ENCODE measurements at places on chromosomes 7 and 10. TPM values are rescaled to one million over a fixed set of nuclear protein-coding genes. Genes with fewer than 3 reads are reported as not detected.

Gene SLC39A12
- not detected for total RNA-seq

Gene ZNF680
- 22.1 TPM for total RNA-seq

Gene ARMS2
- total RNA-seq = not detected

Gene ZNF365
- 0.74 TPM for total RNA-seq

Gene TAS2R41
- not detected for total RNA-seq

Gene NUTM2E
- total RNA-seq = not detected

Gene UTF1
- not detected for total RNA-seq

Gene GIMAP5
- 24.1 TPM for total RNA-seq

DNA sequence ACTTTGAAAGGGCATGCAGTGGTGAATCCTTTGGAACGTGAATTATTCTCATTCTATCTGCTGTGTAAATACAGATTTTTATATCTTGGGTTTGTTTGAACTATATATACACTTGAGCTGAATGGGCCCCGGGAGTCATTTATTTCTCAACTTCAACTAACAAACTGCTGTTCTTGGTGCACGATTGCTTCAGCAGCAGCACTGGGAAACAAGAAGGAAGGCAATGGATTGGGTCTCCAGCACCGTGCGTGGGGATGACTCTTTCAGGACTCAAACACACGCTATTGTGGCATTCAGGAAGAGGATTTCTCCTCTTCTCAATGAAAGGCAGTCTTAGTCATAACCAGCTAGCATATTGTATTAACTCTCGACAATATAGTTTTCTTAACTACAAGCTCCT is 226.0 kb upstream of the NFE2L3 start:
- no peaks in the 10 kb centered on the region for H3K36me3 ChIP-seq
- no peak overlapping the region for H3K27ac ChIP-seq
- DNase-seq = no peak
- H3K27me3 ChIP-seq = no peaks in the 10 kb centered on the region

GRCh38 chr7:16905300-16906044 is 23.7 kb upstream of the AGR3 start:
- no peaks in the 10 kb centered on the region for H3K27me3 ChIP-seq
- DNase-seq = no peak
- no peak overlapping the region for H3K27ac ChIP-seq
- no peaks in the 10 kb centered on the region for H3K4me1 ChIP-seq

DNA sequence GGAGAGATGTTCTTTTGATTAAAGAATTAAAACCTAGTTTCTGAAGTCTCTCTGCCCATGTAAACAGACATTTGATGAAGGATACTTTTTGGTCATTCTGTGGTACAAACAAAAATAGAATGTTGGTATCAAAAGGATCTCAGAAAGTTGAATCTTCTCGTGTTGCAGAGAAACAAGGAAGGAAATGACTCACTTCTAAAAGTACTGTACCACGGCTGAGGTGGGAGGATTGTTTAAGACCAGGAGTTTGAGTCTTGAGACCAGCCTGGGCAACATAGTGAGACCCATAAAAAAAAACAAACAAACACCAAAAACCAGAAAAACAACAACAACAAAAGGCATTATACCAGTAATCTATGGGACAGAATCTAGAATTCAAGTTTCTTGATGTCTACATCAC is 69.7 kb downstream of the PRSS58 start:
- no peak for DNase-seq
- H3K36me3 ChIP-seq = no peaks in the 10 kb centered on the region
- no peak overlapping the region for H3K27ac ChIP-seq

DNA sequence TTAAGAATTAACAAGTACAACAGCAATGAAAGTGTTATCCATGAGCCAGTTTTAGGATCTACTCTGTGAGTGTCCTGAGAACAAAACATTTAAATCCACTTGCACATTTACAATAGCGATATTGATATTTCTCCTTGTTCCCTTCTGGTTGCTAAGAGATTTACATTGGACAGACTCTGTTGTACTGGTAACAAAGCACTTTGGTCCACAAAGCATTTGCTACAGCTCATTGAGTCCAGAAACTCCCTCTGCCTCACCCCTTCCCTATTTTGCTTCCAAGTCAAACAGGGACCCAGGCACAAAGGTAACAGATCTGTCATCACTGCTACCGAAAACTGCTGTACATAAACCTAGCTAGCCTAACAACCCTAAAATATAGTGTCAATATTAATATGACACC is 2.1 kb downstream of the ANK3 start:
- no peaks in the 10 kb centered on the region for H3K27me3 ChIP-seq
- no peak for DNase-seq
- H3K36me3 ChIP-seq = no peaks in the 10 kb centered on the region
- no peak overlapping the region for H3K4me3 ChIP-seq

DNA sequence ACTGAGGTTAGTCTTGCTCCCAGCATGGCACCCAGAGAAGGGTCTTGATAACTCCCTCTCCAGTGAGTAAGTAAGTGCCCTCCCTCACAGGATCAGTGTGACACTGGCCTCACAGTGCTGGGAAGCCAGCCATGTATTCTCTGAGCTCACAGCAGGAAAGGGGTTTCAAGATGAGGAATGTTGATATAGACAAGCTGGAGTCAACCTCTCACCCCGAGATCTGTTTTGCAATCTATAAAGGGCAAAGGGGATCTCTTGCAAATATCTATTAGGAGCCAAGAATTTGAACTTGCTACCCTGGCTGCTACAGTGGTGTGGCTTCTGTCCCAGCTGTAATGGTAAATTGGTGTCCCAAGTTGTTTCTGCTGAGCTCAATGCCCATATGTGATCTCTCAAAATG is 70.2 kb upstream of the ADAM12 start:
- H3K27ac ChIP-seq = no peak overlapping the region
- H3K27me3 ChIP-seq = no peaks in the 10 kb centered on the region
- no peak overlapping the region for H3K4me3 ChIP-seq
- no peaks in the 10 kb centered on the region for H3K36me3 ChIP-seq

DNA sequence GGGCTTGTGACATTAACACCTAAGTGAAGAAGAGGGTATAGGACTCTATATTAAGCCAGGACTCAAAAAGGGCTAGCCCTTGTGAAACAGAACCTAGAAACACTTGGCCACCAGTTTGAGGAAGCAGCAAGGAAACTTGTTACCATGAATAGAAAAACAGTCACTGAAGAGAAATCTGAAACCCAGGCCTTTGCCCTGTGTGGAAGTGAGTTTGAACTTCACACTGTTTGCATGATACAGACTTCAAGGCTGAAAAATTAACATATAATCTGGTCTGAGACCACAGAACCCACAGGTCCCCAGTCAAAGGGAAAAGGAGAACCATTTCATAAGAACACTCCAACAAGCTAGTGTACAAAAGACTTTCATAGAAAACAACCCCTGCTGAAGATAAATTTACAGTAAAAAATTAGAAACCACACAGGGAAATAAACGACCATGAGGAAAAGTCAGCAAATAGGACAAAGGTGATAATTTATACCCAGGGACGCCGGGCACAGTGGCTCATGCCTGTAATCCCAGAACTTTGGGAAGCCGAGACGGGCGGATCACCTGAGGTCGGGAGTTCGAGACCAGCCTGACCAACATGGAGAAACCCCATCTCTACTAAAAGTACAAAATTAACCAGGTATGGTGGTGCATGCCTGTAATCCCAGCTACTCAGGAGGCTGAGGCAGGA is 76.1 kb downstream of the SKIDA1 start:
- no peak for DNase-seq
- no peaks in the 10 kb centered on the region for H3K27me3 ChIP-seq
- H3K4me3 ChIP-seq = no peak overlapping the region
- H3K36me3 ChIP-seq = no peaks in the 10 kb centered on the region
- H3K4me1 ChIP-seq = no peaks in the 10 kb centered on the region
- no peak overlapping the region for H3K27ac ChIP-seq

- no peak overlapping the region for H3K27ac ChIP-seq
- no peaks in the 10 kb centered on the region for H3K36me3 ChIP-seq
- no peaks in the 10 kb centered on the region for H3K27me3 ChIP-seq
- no peak overlapping the region for H3K4me3 ChIP-seq
- H3K4me1 ChIP-seq = no peaks in the 10 kb centered on the region
These were observed 49.3 kb downstream of the PPP1R17 start for GRCh38 chr7:31735991-31736982.

- no peaks in the 10 kb centered on the region for H3K27me3 ChIP-seq
- DNase-seq = no peak
- H3K4me3 ChIP-seq = no peak overlapping the region
- no peaks in the 10 kb centered on the region for H3K36me3 ChIP-seq
- H3K27ac ChIP-seq = peak overlapping the region; percentile 68
- peaks cover 32% of the 10 kb centered on the region for H3K4me1 ChIP-seq
These were observed 24.0 kb upstream of the EEPD1 start for GRCh38 chr7:36129048-36129534.

DNA sequence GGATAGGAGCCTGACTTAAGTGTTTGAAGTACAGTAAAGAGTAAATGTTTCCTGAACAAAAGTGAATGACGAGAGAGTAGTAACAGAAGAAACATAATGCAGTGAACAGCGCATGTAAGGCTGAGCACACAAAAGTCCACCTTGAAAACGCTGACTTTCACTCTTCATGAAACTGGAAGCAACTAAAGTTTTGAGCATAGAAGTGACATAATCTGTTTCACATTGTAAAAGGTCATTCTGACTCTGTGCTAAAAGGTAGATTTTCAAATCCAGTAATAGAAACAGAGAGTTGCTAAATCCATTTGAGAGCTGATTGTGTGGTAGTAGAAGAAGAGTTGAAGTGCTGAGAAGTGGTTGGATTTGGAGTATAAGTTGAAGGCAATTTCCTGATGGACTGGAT is 1037.0 kb downstream of the CNTNAP2 start:
- DNase-seq = no peak
- H3K4me3 ChIP-seq = no peak overlapping the region
- no peak overlapping the region for H3K27ac ChIP-seq
- no peaks in the 10 kb centered on the region for H3K27me3 ChIP-seq
- no peaks in the 10 kb centered on the region for H3K4me1 ChIP-seq

DNA sequence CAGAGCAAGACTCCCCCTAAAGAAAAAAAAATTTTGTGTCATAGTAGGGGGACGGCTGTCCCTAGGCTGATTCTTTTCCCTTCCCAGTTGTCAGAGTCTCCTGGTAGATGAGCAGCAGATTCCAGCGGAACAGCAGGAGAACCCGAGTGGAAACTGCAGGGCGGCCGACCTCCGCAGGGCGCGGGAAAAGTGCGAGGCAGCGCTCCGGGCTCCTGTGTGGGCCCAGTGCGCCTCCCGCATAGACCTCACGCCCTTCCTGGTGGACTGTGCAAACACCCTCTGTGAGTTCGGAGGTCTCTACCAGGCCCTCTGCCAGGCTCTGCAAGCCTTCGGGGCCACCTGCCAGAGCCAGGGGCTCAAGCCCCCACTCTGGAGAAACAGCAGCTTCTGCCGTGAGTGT is 46.0 kb downstream of the ZAN start:
- no peaks in the 10 kb centered on the region for H3K36me3 ChIP-seq
- DNase-seq = no peak
- no peaks in the 10 kb centered on the region for H3K27me3 ChIP-seq
- no peak overlapping the region for H3K4me3 ChIP-seq
- no peak overlapping the region for H3K27ac ChIP-seq

- no peaks in the 10 kb centered on the region for H3K27me3 ChIP-seq
- DNase-seq = no peak
- peaks cover 10% of the 10 kb centered on the region for H3K4me1 ChIP-seq
- H3K27ac ChIP-seq = no peak overlapping the region
- no peaks in the 10 kb centered on the region for H3K36me3 ChIP-seq
- no peak overlapping the region for H3K4me3 ChIP-seq
These were observed 493.4 kb upstream of the ZMIZ1 start for GRCh38 chr10:78575400-78575799.

- H3K4me1 ChIP-seq = no peaks in the 10 kb centered on the region
- no peaks in the 10 kb centered on the region for H3K36me3 ChIP-seq
- no peak for DNase-seq
- H3K27ac ChIP-seq = no peak overlapping the region
- H3K27me3 ChIP-seq = no peaks in the 10 kb centered on the region
These were observed 4.9 kb upstream of the COL17A1 start for GRCh38 chr10:104090611-104091010.

All from vagina (tissue), 2 donors.